Dermis blood vessel endothelial cell (primary cell): ENCODE measurements at places on chromosomes 7 and 10. TPM values are rescaled to one million over a fixed set of nuclear protein-coding genes. Genes with fewer than 3 reads are reported as not detected.

MYPN gene
- total RNA-seq = under 0.01 TPM in 1 of 2 replicates, not detected in the other

FBH1 gene
- 127 and 145 TPM in 2 replicates for total RNA-seq

RAMP3 gene
- total RNA-seq = 114 and 116 TPM in 2 replicates

MRPS17 gene
- total RNA-seq = 11.8 and 17.7 TPM in 2 replicates

ECD gene
- 29.1 and 34.7 TPM in 2 replicates for total RNA-seq

C7orf33 gene
- total RNA-seq = not detected in 2 replicates

STYXL1 gene
- total RNA-seq = 28.1 and 38.3 TPM in 2 replicates

CLRN3 gene
- total RNA-seq = 0.19 TPM in 1 of 2 replicates, not detected in the other
